NCI-H2171 (cell line): ENCODE measurements at places on chromosomes 2 and 18.

GRCh38 chr18:58785171-58785805 is 79.4 kb upstream of the ZNF532 start:
- DNase-seq = no peak

GRCh38 chr2:191255271-191255670 is 10.1 kb downstream of the MYO1B start:
- DNase-seq = no peak

GRCh38 chr2:127640082-127641072 is 5.6 kb upstream of the GPR17 start:
- DNase-seq = peak; percentile 33

- DNase-seq = peak; percentile 21
These were observed 20.7 kb upstream of the DNAH6 start for GRCh38 chr2:84495539-84496146.

DNA sequence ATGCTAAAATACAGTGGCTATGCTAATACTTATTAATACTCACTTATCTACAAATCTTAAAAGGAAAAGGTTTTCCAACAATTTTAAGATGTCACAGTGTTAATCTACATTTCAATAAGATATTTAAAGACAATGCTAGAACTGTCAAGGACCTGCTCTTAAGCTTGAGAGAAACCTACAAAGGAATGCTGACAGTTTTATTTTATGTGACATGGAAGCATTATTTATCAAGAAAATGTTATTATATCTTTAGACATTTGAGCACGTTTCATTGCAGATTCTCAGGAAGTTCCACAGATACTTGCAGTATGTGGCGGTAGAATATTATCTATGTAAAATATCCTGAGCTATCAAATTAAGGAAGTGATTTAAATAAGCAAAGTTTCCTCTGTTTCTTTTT is 1255.7 kb upstream of the ZEB2 start:
- DNase-seq = no peak

GRCh38 chr2:201191132-201191875 is 8.4 kb downstream of the CASP10 start:
- DNase-seq = no peak

DNA sequence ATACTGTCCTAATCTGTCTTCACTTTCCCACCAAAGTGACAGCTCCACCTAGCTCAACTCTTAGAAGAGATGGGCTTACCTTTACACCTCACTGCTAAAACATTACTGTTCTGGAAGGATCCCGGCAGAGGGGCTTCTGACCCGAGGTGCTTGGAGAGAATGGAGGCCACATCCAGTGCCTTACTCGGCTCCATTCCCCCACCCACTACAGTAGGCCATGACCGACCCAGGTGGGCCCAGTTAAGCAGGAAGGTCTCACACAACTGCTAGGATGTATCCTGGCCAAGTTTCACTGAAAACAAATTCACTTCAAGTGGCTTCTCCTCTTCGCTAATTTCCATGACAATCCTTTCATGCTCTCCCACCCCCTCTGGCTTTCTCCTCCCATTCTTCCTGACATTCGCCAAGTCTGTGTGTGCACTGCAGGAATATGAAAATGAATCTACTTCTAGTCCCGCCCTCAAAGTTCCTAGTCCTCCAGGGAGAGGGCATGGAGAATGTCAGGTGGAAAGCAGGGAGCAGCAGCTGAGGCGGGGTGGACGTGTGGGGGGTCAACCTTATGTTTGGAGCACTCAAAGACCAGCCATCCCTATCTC is 11.8 kb downstream of the WIPF1 start:
- no peak for DNase-seq

DNA sequence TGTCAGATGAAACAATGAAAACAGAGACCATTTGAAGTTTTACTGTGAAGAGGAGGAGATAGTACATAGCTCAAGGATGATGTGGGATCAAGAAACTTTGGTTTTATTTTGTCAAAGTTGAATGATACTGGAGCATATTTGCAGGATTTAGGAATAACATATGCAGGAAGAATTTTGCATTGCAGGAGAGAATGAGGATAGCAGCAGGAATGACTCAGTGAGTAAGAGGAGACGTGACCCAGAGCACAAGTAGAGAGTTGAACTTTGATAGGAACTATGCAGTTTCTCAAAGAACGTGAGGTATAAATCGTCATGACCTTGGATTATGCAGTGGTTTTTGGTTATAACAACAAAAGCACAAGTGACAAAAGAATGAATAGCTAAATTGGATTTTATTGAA is 47.7 kb downstream of the MAPRE2 start:
- no peak for DNase-seq

GRCh38 chr2:16166327-16166981 is 226.1 kb downstream of the MYCN start:
- no peak for DNase-seq

GRCh38 chr2:138468617-138469016 is 33.0 kb upstream of the SPOPL start:
- DNase-seq = no peak

- no peak for DNase-seq
These were observed 109.1 kb upstream of the CRIM1 start for GRCh38 chr2:36246320-36246990.

GRCh38 chr18:9410515-9410914 is 64.8 kb upstream of the RALBP1 start:
- DNase-seq = no peak

DNA sequence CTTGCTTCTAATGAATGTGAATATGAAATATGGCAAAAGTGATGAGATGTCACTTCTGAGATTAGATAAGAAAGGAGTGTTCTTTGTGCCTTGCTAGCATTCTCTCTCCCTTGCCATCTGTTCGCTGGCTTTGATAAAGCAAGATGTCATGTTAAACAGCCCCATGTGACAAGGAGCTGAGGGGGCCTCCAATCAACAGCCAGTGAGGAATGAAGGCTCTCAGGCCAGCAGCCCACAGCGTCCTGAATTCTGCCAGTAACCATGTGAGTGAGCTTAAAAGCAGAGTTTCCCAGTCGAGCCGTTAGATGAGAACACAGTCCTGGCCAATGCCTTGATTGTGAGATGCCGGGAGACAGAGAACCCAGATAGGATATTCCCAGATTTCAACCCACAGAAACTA is 198.8 kb downstream of the IRS1 start:
- DNase-seq = no peak

DNA sequence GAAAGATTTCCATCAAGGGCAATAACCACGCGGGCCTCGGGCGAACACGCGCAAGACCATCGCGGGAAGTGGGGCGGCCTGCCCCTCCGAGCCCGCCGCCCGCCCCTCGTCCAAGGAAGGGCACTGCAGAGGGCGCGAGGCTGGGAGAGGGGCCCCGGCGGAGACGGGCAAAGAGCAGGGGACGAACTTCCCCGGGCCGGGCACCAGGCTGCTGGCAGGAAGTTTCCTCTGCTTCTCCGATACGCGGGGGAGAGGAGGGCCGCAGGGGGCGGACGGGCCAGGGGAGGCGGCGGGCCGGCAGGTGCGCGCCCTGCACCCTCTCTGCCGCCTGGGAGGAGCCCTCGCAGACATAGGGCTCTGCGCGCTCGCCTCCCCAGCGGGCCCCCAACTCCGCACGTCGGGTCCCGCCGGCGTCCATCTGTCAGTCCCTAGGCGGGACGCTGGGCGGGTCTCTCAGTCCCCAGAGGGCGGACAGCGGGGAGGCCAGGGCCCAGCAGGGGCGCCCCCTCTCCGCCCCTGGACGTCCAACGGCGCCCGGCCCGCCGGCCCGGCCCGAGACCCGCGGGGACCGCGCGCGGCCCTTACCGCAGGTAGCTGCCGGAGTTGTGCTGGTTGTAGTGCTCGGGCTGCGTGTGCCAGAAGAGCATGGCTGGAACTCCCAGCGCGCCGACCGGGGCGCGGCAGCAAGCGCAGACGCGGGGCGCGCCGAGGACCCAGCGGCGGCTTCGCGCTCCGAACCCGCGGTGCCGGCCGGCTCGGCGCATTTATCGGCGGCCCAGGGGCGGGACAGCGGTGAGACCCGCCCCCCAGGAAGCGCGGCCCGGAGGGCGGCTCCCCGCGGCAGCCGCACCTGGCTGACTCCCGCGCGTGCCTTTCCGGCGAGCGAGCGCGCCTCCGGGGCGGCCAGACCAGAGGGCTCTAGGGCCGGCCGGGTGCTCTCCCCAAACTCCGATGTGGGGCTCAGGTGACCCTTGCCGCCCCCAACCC is at the start of gene TFCP2L1:
Gene TFCP2L1, minus strand, starts transcription at position 740 of the 987 bp plus-strand sequence. Its CDS starts 93 bp downstream, at position 647.
- DNase-seq = peak; percentile 58

DNA sequence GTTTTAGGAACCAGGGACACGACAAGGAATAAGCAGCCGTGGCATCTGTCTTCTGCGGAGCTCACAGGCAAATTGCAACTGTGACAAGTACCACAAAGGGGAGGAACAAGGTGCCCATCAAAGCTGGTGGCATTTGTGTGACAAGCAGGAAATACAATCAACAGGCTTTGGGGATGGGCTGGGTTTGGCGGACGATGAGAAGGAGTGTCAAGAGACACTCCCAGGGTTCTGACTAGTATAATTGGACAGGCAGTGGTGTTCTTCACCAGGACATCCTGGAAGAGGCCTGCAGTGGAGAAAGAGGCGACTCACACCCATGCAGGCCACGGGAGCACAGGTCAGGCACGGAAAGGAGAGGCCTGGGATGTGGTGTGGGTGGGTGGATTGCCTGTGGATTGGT is 14.2 kb upstream of the SPATA3 start:
- no peak for DNase-seq

DNA sequence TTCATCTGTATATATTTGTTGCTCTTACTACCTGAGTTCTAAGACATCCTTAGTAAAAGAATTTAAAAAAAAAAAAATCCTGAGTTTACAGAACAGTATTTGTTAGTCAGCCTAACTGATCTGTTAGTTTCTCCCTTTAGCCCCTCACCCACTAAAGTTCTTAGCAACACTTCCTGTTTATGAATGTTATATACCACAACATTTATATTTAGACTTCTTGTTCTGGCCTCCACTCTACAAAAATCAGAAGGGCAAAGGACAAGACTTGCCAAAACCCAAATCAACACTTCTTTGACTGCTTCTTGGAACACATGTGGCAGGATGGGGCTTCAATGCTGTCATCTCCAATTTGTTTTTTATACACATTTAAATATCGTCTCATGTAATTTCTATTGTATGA is 71.1 kb downstream of the MGAT5 start:
- DNase-seq = no peak

GRCh38 chr2:181408861-181409260 is 48.3 kb upstream of the ITGA4 start:
- DNase-seq = no peak

- no peak for DNase-seq
These were observed 824.3 kb upstream of the ZEB2 start for GRCh38 chr2:145344076-145344724.

GRCh38 chr2:122390406-122390805 is 635.0 kb downstream of the TSN start:
- no peak for DNase-seq

- DNase-seq = no peak
These were observed 138.5 kb upstream of the SLC35G4 start for GRCh38 chr18:11470941-11471340.

GRCh38 chr2:165950438-165950837 is 3.1 kb downstream of the TTC21B start:
- no peak for DNase-seq

GRCh38 chr2:119013671-119014070 is 71.7 kb downstream of the MARCO start:
- no peak for DNase-seq

DNA sequence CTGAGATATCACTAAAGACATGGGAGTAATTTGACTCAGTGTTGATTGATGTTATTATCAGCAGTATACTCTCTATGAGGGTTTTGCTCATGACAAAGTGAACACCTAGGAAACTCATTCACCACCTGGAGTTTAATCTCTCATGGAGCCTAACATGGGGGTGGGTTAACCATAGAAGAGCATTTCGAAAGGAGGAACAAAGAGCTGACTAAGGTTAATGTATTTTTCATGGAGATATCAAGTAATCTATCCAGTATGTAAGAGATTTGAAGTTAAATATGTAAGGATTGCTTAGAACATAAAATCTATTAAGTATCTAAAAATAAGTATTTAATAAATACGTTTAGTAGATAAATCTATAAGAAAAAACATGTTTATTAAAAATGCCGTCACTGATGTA is 917.8 kb downstream of the EPHA4 start:
- DNase-seq = no peak

DNA sequence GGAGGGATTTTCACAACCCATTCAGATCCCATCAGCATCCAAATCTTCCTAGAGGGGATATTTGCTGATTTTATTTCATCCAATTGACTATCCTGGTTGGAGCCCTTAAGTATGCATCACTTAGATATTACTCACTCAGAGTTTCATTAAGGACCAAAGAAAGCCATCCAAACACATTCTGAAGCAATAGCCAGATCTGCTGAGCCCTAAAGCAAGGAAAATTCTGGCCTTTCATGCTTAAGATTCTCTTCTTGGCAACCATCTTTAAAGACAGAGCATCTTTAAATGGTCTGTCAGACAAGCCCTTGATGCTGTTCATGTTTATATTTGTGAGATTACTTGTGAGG is 40.9 kb upstream of the C1D start:
- no peak for DNase-seq

DNA sequence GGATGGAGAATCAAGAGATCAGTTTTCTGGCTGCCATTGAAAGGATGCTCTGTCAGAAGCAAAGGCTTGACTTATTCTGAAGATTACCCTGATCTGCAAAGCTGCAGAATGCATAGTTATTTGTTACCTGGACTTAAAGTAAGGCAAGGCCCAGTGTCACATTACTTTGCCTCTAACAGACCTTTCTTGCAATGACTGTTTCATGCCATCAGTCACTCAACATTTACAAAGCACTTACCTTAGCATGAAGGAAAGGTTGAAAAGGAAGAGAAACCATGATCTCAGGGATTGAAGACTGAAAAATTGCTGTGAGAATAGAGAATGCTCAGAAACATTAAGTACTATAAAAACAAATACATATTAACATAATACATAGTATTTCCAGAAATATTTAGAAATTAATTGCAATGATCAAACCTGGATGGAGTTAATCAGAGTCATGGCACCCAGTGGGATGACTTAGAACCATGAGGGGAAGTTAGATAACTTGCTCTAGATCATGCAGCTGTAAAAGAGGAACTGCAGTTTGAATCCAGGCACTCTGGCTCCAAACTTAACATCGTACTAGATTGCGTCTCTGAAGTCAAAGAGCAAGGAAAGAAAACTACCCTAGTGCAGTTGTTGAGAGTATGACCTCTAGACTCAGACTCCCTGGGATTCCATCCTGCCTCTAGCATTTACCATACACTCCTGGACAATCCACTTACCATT is 26.5 kb upstream of the FAM117B start:
- DNase-seq = no peak

GRCh38 chr2:127453392-127454171 is 35.4 kb downstream of the PROC start:
- no peak for DNase-seq

- no peak for DNase-seq
These were observed 86.5 kb upstream of the SLC14A2 start for GRCh38 chr18:45528712-45529336.

- no peak for DNase-seq
These were observed 3.5 kb downstream of the CRIM1 start for GRCh38 chr2:36359067-36359466.

GRCh38 chr2:7010391-7011054 is 93.3 kb downstream of the RNF144A start:
- no peak for DNase-seq

DNA sequence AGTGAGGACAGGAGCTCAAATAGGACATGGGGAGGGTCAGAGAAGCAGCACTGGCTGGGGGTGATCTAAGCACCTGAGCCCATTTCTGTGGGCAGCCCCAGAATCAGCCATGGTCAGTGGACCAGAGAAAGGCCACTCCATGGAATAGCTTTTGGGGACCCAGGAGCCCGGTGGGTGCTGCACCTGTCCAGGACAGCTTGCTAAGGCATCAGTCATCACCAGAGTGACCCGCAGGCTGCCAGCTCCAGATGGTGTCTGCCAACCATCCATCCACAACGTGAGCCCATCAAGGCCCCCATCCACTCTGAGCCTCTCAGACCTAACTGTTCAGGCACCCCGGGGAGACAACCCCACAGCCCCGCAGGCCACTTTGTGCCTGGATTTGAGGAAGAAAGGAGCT is 23.6 kb upstream of the COL6A3 start:
- no peak for DNase-seq
